ENCODE measurements at places on chromosomes 3 and 15. TPM values are rescaled to one million over a fixed set of nuclear protein-coding genes. Genes with fewer than 3 reads are reported as not detected.
A peak's percentile ranks its signal among the peaks of the same experiment; 100 is the strongest.

GRCh38 chr15:83207009-83207659 lies 489 bp downstream of the HDGFL3 start:
- DNase-seq, result peak; percentile 49

GRCh38 chr15:74038707-74039655 lies 43.4 kb downstream of the GOLGA6A start:
- DNase-seq, result no peak

GRCh38 chr3:178802993-178803693 lies 266.9 kb downstream of the KCNMB2 start:
- DNase-seq, result no peak

DNA sequence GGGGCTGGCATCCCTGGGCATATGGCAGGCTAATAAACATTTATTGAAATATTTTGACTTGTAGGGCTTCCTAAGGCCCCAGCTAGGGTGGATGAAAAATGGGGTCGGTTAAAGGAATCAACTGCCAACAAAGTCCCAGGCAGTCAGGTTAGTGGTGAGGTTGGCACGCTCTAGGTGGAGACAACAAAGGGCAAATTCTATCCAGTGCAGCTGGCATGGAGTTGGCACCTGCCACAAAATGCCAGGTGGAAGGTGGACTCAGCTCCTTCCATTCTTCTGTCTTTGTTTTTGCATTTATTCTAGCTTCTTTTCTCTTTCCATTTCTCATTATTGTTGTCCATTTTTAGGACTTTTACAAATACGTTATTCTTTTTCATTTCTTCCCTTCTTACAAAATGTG lies 31.0 kb downstream of the LCMT2 start:
- DNase-seq, result no peak

GRCh38 chr3:66376568-66376967 lies 124.3 kb downstream of the LRIG1 start:
- DNase-seq, result no peak

- DNase-seq, result no peak
Measured at GRCh38 chr3:10925436-10926255, 66.9 kb upstream of the SLC6A1 start.

DNA sequence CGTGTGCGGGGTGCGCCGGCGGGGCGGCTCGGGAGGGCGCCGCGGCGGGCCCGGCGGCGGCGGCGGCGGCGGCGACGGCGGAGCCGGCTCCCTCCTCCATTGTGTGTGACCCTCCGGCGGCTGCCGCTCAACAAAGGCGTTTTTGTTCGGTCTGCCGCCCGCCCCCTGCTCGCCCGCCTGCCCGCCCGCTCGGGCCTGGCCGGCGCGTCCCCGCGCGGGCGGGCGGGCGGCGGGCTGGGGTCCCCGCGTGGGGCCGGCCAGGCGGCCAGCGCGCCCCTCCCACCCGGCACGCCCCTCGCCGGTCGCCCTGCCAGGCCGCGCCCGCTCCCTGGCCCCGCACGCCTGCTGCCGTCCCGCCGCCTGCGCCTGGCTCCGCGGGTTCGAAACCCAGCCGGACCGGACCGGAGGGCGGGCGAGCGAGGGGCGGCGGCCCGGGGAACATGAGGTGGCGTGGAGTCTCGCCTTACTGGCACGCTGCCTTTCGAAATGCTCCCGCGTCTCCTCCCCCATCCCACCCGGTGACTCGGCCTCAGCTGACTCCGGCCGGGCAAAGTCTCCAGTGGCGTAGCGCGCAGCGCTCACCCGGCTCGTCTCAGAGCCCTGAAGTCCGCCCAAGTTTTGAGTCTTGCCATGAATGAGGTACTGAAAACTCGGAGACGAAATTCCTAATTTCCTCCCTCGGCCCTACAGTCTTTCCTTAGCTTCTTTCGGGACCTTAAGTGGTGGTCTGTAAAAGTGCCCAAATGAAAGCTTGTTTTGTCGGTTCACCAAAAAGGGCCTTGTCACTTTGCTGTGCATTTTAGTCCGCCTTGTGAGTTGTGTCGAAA lies 588 bp downstream of the MAPK6 start:
- DNase-seq, result peak; percentile 74

- no peak for DNase-seq
Measured at GRCh38 chr3:98763819-98764418, 779 bp downstream of the ST3GAL6 start.

- no peak for DNase-seq
Measured at GRCh38 chr3:158658889-158659288, 13.6 kb downstream of the LXN start.

DNA sequence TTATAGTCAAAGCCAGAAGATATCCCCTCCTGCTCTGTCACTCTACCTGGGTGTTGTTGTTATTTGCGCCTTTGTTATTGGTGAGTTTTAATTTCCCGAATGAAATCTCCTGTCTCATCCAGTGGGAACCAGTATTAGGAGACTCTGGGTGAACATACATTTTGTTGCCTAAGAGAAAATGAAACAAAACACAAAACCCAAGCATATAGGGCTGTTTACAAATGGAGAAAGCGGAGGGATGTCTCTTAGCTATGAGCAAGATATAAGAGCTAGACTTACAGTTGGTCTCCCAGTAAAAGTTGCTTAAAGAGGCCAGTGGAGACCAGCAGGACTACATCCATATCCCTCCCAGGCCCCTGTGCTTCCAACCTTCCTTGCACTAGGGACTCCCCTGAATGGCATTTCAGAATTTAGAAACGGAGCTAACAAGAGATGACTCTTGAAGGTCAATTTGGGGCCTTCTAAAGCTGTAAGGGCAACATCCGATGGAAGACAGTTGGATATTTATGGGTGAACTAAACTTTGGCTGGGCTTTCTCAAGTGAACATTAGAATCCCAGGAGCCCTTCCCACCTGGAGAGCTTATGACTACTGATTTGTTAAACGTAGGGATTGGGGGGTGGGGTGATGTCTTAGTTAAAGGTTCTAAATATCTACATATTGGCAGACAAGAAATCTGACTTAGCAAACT lies 2.7 kb downstream of the EOMES start:
- no peak for DNase-seq

DNA sequence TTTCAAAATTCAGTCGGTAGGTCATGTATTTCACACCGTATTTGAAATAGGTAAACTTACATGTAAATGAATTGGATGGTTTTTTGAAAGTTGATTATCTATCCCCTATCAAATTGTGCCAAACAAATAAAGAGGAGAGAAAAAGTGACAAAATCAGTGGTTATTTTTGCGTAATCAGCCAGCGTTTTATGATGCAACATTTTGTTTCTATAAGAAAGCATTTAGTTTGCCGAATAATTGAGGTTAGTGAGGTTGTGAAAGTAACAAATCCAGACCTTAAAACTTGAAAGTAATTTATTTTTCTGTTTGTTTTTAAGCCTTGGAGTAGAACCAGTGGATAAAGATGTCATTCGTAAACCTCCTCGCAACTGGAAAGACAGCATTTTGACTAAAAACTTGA lies 29.3 kb downstream of the ASTE1 start:
- DNase-seq, result no peak

DNA sequence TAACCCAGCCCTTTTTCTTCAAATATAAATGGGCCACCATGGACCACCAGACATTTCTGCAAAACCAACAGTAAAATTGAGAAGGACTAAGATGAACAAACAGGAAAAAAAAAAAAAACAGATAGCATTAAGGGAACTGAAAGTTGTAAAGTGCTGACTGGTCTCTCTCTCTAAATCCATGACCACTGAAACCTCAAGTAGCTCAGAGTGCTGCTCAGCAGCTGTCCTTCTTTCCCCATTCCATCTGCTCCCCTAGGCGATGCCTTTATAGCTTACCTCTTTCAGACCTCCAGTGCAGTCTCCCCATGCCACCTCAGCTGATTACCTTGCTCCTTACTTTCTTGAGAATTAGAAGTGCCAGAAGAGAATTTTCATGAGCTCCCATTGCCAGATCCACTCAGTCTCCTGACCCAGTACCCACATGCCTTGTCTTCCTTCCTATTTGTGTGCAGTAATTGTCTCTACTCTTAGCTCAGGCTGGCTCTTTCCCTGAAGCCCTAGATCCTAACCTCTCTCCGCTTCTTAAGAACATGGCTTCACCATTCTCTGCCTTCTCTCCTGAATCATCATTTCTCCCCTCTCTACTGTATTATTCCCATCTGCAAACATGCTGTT lies 23.9 kb upstream of the XIRP1 start:
- DNase-seq, result peak; percentile 81

- DNase-seq, result no peak
Measured at GRCh38 chr3:104005815-104006214, 1360.9 kb upstream of the ALCAM start.

DNA sequence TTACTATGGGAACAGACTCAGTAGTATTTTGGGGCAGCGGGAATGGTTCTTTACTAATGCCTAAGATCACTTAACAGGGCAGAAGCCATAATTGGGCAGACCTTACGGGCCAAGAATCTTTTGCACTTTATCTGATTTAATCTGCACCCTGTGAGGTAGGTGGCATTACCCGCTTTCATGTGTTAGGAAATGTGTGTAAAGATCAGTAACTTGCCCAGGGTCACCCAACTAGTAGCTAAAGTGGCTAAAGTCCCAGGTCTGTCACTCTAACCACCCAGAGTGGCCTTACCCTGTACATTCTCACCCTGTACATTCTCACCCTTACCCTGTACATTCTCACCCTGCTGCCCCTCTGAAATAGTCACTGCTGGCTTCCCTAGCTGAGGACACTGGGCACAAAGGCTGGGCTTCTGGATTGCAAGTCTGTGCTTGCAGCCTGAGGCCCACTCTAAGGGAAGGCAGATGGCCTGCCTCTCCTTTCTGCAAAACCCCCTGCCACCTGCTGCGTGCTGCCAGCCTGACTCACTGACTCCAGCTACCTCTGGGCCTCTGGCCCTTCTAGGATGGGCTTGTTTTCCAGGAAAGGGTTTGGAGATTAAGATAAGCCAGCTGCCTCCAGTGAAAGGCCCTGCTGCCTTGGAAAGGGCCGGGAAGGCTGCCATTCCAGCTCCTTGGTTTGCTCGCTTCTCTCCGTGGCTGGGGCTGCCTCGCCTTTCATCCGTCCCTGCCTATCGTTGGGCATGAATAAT lies 37.5 kb upstream of the MYZAP start:
- DNase-seq, result no peak

- DNase-seq, result no peak
Measured at GRCh38 chr15:31280046-31280830, 46.4 kb upstream of the KLF13 start.

- no peak for DNase-seq
Measured at GRCh38 chr3:69838696-69839515, 99.6 kb downstream of the MITF start.

DNA sequence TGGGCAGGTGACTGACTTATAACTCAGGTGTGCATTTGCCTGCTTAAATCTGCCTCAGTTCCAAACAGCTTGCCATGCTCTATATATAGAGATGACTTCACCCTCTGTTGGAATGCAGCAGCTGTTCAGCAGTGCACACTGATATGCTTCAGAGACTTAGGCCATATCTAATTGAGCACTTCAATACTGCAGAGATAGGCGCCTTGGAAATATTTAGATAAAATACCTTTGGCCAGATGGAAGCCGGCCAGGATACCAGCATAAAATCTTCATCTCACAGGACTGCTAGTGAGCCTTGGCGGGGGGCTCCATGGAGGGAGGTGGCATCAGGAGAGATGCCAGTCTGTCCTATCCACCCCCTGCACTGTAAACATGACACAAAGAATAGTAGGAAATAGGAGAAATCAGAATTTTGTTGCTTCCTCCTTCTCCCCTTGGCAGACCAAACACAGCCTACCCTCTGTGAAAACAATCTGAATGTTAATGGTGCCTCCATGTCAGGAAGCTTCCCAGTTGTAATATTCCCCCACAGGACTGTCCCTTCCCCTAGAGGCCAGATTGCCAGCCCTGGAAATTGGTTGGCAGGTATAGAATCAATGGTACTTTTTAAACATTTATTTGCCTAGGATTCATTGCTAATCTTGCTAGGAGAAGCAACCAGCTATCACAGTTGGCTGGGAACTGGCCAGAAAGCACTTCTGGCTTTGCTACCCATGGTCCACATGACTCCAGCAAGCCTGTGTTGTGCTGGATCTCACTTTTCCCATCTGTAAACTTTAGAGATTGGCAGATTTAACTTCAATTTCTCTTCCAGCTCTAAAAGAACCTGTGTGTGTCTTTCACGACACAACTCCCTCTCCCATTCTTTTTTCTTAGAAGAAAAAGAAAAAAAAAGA lies 215.5 kb upstream of the KCNMB2 start:
- no peak for DNase-seq

- DNase-seq, result no peak
Measured at GRCh38 chr3:84136425-84136824, 822.4 kb upstream of the CADM2 start.

GRCh38 chr3:150082898-150083654 lies 112.4 kb upstream of the PFN2 start:
- no peak for DNase-seq

- DNase-seq, result no peak
Measured at GRCh38 chr3:194579091-194579606, 54.1 kb downstream of the TMEM44 start.

DNA sequence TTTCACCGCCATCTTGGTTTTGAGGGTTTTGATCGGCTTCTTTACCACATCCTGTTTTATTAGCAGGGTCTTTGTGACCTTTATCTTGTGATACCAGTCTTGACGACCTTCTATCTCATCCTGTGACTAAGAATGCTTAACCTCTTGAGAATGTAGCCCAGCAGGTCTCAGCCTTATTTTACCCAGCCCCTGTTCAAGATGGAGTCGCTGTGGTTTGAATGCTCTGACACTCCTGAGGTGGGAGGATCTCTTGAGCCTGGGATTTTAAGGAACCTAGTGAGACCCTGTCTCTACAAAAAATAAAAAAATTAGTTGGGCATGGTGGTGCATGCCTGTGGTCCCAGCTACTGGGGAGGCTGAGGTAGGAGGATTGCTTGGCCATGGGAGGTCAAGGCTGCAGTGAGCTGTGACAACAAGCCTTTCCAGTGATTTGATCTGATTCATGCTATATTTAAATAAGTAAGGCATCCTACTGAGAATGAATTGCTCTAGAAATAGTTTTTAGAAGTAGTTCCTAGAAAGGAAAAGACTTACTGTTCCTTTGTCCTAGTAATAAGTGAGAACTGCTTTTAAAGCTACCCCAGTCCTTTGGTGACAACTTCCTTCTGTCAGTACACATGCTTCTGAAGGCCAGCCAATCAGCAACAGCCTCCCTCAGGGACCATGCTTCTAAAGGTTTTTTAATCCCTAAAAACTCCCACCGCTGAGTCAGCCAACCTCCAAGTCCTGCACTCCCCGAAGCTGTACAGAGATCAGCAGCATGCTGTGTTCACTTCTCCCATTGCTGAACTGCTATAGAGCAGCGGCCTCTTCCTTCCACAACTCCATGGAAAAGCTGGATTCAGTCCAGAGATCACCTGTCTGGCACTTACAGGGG lies 9.1 kb upstream of the CEMIP start:
- DNase-seq, result no peak

- DNase-seq, result no peak
Measured at GRCh38 chr3:10370429-10370828, 49.5 kb upstream of the SEC13 start.

GRCh38 chr3:64638981-64639481 lies 48.8 kb downstream of the ADAMTS9 start:
- DNase-seq, result no peak

Gene GOLGA6B
- not detected for total RNA-seq

Gene CCR4
- total RNA-seq, result not detected

Gene KATNBL1
- total RNA-seq, result 64.6 TPM

Gene TM4SF18
- not detected for total RNA-seq

Gene IGSF11
- not detected for total RNA-seq

Gene UQCC5
- total RNA-seq, result 22.4 TPM

Gene ITIH4
- 4.6 TPM for total RNA-seq

Gene GOLGA8G
- not detected for total RNA-seq

Gene SAMMSON
- not detected for total RNA-seq
